Stimulated activated CD4-positive, alpha-beta T cell treated with anti-CD3 and anti-CD28 coated beads, Interleukin-15, amount 100 ng/mL, for 24 hours (primary cell): ENCODE measurements at places on chromosomes 4 and X.

GRCh38 chrX:149979126-149979644, 40.9 kb upstream of the EOLA2 start:
- no peak for DNase-seq

DNA sequence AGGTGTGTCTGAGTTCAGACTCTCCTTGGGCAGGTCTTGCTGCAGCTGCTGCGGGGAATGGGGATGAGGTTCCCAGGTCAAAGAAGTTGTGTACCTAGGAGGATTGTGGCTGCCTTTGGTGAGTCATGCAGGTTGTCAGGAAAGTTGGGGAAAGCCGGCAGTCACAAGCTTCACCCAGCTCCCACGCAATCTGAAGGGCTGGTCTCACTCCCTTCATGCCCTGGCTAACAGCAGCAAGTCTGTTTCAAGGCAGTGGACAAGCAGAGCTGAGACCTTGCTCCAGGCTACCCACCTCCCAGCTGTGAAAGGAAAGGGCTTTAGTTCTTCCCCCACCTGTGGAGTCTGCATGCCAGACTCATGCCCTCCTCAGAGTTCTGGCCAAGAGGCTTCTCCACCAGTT, 287.2 kb downstream of the DTHD1 start:
- no peak for DNase-seq

GRCh38 chr4:6772223-6772928, 10.2 kb upstream of the KIAA0232 start:
- DNase-seq, result no peak

GRCh38 chrX:16771483-16772398, 14.5 kb upstream of the TXLNG start:
- no peak for DNase-seq

DNA sequence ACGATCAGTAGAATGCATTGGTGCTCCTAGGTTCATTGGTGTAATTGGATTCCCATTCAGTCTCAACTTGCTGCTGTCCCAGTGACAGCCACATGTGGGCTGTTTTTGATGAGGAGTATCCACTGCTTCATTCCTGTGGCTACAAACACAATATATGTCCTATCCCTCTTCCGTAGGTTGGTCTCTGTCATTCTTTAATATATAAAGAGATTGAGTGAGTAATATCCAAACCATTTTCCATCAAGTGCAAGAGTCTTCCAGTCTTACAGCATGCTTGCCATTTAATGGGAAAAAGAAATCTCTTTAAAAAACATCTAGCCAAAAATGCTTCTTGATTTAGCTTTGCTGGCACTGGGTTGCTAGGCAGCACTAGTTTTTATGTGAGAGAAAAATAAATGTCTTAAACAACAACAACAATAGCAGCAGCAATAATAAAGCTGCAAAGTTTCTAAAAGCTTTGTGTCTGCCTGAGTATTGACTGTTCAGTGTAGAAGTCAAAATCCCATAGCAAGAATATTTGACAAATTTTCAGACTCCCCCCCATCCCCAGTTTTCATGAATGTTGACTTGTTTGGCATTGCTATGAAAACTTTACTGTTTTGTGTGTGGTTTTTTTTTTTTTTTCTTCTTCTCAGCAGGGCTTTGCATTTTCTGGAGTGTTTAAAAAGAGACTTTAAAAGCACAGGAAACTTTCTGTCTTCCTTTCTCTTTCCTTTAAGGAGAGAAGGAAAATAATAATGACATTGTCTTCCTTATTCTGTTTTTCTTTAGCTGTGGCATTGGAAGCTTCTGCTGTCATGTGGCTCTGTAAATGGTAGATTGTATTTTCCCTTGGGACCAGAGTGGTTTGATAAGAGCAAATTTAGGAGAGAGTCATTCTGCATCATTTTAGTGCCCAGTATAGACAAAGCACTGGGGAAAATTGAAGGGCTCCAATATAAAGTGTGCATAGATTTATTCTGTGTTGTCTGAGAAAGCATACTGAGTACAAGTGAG, 244.3 kb downstream of the ARHGAP10 start:
- no peak for DNase-seq

GRCh38 chr4:112513971-112514646, 1.9 kb downstream of the NEUROG2 start:
- no peak for DNase-seq

DNA sequence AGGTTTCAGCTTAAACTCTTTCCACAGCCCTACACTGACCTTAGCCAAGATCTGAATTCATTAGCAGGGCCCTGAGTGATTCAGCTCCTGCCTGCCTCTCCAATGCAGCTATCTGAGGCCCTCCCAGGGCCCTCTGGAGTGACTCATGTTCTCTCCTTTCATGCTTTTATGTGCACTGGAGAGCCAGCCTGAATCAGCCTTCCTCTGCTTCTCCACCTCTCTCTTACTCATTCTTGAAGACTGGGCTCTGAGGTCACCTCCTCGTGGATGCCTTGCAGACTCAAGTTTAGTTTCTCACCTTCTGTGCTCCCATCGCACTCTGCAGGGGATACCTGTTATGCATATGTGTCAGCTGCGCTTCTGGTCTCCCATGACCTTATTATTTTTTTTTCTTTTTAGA, 3.1 kb upstream of the OCIAD2 start:
- DNase-seq, result peak; percentile 79

GRCh38 chr4:133464311-133464710, 315.2 kb downstream of the PCDH10 start:
- DNase-seq, result no peak

DNA sequence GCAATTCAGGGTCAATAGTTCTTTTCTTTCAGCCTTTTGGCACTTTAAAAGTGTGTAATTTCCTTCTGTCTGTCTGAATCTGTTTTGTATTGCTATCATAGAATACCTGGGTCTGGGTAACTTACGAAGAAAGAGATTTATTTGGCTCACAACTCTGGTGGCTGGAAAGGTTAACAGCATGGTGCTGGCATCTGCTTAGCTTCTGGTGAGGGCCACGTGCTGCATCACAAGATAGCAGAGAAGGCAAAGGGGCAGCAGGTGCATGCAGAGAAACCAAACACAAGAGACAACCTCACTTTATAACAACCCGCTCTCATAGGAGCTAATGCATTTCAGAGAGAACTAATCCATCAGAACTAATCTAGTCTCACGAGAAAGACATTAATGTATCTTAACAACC, 18.8 kb downstream of the RGN start:
- DNase-seq, result no peak

- no peak for DNase-seq
These were observed 286.1 kb downstream of the CHIC1 start for GRCh38 chrX:73849073-73849472.

DNA sequence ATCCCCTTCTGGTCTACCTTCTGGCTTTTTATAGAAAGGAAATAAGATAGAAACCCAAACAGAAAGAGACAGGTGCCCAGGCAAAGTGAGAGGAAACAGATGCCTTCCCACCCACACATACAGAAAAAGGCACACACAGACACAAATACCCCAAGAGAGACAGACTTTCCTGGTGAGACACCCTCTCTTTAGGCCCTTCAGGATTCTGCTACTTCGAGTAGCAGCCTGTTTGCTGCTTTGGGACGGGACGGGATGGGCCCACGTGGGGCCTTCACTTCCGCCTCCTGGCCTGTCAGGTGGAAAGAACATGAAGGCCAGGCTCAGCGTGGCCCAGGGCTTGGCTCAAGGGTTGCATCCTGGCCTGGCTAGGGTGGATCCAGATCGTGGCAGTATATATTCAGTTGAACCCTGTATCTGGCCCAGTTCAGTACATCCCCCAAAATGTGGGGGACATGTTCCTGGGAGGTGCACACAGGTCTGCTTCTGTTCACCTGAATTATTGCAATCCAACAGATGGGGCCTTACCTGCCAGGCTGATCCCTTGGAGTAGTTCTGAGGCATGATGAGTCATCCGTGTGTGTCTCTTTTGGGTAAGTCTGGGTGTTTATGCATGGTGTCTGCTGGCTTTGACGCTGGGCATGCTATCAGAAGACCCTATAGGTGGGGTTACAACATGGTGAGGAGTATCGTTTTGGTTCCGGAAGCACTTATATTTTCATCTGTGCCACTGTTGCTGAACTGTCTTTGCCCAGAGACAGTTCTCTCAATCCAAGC, 2.4 kb downstream of the ZNF275 start:
- DNase-seq, result no peak

DNA sequence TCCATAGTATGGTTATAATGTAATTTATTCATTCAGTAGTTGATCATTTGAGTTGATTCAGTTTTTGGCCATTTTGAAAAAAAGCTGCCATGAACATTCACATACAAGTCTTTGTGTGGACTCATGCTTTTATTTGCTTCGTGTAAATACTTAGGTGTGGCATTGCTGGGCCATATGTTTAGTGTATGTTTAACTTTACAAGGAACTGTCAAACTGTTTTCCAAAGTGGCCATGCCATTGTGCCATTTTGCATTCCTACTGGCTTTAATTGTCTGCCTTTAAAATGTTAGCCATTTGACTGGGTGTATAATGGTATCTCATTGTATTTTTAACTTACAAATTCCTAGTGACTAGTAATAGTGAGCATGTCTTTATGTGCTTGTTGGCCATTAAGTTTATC, 8.8 kb downstream of the MTM1 start:
- no peak for DNase-seq

GRCh38 chr4:79014230-79014629, 75.0 kb upstream of the PAQR3 start:
- DNase-seq, result no peak

GRCh38 chr4:633406-633805, 8.0 kb downstream of the PDE6B start:
- no peak for DNase-seq

- DNase-seq, result no peak
These were observed 49.4 kb upstream of the PRDM5 start for GRCh38 chr4:120971884-120972283.

DNA sequence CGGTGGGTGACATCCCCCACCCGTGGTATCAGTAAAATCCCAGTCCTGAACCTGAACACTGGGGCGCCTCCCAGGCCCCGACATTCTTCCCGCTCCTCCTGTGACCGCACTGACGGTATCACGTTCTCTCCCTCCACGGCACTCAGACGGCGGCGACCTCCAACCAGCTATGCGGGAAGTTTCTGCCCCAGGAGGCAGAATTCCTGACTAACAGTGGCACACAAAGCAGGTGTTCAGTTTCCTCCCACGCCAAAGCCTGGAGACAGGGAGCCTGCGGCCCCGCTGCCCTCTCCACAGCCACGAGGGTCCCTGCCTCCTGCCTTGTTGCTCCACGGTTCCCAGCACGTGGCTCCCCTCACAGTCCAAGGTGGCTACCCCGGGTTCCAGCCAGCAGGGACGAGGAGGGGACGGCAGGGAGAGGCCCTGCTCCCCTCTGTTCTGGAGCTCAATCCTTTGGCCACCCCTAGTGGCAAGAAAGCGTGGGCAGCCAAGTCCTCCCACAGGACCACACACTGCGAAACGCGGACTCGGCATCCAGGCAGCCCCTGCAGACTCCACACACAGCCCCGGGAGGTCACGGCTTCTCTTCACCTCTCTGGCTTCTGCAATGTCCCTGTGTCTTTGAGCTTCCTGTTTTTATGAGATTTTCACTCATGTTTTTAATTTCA, 15.2 kb downstream of the CTBP1 start:
- no peak for DNase-seq

DNA sequence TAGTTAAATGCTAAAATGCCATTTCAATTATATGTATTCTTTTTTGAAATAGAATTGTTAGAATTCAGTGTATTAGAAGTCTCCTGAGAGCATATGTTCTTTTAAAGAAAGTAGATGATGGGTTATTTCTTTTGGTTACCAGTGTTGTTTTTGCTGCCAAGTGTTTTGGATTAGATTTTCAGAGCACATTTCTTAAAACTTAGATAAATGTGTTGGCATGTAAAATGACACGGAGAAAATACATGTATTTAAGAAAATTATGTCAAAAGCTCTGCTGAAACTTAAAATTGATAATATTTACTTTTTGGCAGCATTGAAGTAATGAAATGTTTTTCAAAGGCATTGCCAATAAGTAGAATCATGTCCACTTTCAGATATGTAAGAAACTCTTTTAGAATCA, 379.7 kb downstream of the ADGRL3 start:
- DNase-seq, result no peak

DNA sequence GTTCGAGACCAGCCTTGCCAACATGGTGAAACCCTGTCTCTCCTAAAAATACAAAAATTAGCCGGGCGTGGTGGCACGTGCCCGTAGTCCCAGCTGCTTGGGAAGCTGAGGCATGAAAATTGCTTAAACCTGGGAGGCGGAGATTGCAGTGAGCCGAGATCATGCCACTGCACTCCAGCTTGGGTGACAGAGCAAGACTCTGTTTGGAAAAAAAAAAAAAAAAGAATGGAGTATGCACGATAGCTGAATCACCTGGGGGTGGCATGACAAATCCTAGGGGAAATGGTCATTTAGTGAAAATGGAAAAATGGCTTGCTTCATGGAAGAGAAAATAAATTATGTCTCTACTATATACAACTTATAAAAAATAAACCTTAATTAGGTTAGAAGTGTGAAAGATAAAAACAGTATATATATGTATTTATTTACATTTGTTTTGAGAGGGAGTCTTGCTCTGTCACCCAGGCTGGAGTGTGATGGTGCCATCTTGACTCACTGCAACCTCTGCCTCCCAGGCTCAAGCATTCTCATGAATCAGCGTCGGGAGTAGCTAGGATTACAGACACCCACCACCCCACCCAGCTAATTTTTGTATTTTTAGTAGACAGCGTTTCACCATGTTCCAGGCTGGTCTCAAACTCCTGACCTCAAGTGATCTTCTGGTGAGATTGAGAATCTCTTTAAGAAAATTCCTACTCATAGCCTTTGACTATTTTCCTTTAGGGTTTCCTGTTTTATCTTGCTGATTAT, 19.3 kb upstream of the ING2 start:
- no peak for DNase-seq

DNA sequence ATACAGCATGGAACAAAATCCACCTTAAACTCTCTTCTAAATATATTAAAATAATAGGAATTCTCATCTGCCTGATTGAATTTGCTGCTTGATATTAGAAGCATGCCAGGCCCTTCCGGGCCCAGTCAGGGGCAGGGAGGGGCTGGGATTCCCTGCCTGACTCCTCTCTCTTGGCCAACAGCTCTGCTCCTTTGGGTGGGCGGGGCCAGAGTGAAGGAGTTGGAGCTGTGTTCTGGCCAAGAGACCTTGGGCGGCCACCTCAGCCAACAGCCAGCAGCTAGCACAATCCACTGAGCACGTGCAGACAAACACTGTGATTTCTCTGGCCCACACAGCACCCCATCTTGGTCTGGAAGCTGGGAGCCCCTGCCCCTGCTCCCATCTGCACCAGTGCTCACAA, 140.3 kb downstream of the PJA1 start:
- no peak for DNase-seq

DNA sequence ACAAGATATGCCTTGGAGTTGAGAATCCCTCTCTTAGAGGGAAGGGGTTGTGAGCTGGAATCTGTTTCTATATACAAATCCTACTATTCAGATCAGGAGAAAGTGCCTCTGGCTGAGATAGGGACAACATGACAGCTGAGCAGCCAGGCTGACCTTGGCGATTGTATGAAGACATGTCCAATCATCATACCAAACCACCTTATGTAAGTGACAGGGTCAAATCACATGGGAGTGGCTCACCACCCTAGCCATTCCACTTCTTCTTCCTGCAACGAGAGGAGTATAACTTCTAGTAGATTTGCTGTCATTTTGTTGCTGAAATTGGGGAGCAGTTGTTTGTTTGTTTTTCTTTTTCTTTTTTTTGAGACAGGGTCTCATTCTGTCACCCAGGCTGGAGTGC, 48.3 kb upstream of the TMEM150C start:
- no peak for DNase-seq

- DNase-seq, result no peak
These were observed 89.2 kb downstream of the LNX1 start for GRCh38 chr4:53502094-53502493.

GRCh38 chrX:123835661-123836371, 24.0 kb upstream of the XIAP start:
- DNase-seq, result peak; percentile 47
